Stimulated activated CD8-positive, alpha-beta memory T cell treated with anti-CD3 and anti-CD28 coated beads, Interleukin-2, amount 100 ng/mL, for 1 hour (primary cell): ENCODE measurements at places on chromosomes 12 and 14.

DNA sequence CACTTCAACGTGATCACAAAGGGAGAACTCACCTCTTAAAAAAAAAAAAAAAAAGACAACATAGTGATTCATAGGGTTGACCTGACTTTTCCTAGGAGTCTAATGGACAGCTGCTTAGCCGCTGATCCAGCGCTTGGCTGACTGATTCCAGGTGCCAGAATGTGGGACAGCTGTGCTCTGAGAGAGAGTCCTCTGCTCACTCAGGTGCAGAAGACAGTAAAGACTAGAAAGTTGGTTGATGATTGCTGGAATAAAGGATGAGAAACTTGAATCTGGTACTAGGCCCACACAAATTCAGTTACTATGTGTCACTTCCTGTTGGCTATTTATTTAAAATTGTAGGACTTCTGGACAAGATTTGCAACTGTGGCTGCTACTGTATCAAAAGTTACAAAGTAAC is 229.4 kb downstream of the CHST11 start:
- DNase-seq = no peak

DNA sequence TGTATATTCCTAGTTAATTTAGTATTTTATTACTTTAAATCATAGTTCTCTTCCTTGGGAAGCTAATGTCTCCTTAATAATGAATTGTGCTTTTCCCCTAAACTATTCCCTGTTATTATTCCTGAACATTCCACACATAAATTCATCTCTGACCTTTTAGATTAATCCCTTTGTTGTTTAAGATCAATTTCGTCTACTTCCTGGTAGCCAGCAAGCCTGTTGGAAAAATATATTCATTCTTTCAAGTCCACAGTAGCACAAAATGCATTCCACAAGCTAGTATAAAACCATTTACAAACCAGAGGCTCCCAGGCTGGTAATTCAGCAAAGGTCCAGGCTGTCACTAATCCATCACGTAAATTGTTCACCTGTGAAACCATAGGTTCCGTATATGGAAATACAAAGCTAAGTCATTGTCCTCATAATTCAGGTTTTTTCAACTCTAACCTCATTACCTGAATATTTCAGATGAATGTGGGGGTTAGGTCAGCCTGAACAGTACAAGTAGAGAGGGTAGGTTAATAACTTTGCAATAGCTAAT is 232.7 kb downstream of the SEC23A start:
- DNase-seq = no peak

- no peak for DNase-seq
These were observed 88.0 kb downstream of the EPS8 start for GRCh38 chr12:15701206-15701605.

GRCh38 chr12:81209012-81209411 is 131.1 kb downstream of the ACSS3 start:
- no peak for DNase-seq

GRCh38 chr12:28374556-28374955 is 184.3 kb downstream of the CCDC91 start:
- DNase-seq = no peak
